ENCODE measurements at places on chromosomes 2 and 18. TPM values are rescaled to one million over a fixed set of nuclear protein-coding genes. Genes with fewer than 3 reads are reported as not detected.

TSPYL6 gene
- 0.44 TPM for total RNA-seq

TCF4 gene
- 441 TPM for total RNA-seq

MAPRE2 gene
- 71.9 TPM for total RNA-seq

EPB41L3 gene
- total RNA-seq: 103 TPM

MAB21L4 gene
- 0.77 TPM for total RNA-seq

MARCO gene
- 0.16 TPM for total RNA-seq

EDAR gene
- total RNA-seq: 0.66 TPM

NFE2L2 gene
- total RNA-seq: 92.3 TPM

PLB1 gene
- 4.1 TPM for total RNA-seq

EEF1B2 gene
- 166 TPM for total RNA-seq

CHST9 gene
- 3.8 TPM for total RNA-seq

KANSL1L gene
- total RNA-seq: 94.0 TPM

CD207 gene
- total RNA-seq: 5.3 TPM

SOWAHC gene
- total RNA-seq: 17.9 TPM

RBM43 gene
- total RNA-seq: 12.1 TPM

STPG4 gene
- not detected for total RNA-seq

MTIF2 gene
- 22.8 TPM for total RNA-seq

BOD1L2 gene
- total RNA-seq: not detected

GBX2 gene
- 0.49 TPM for total RNA-seq

IL1R1 gene
- total RNA-seq: 19.4 TPM

FAP gene
- total RNA-seq: 82.5 TPM

ITGA4 gene
- 27.0 TPM for total RNA-seq

IWS1 gene
- total RNA-seq: 47.4 TPM

SP140 gene
- total RNA-seq: 0.49 TPM

C2orf68 gene
- total RNA-seq: 27.0 TPM

C2orf81 gene
- 3.1 TPM for total RNA-seq

ITGB6 gene
- 12.7 TPM for total RNA-seq

PTPN4 gene
- total RNA-seq: 129 TPM

SULT1C2 gene
- total RNA-seq: 3.9 TPM

PASK gene
- 16.4 TPM for total RNA-seq

NPC1 gene
- 53.3 TPM for total RNA-seq

YES1 gene
- 118 TPM for total RNA-seq

EFEMP1 gene
- total RNA-seq: 228 TPM

CDCA7 gene
- total RNA-seq: 10.7 TPM

CRACDL gene
- 4.6 TPM for total RNA-seq

ACOXL gene
- total RNA-seq: 0.16 TPM

CRYGC gene
- 1,741 TPM for total RNA-seq

SS18 gene
- 160 TPM for total RNA-seq

ERBB4 gene
- total RNA-seq: 17.9 TPM

RESP18 gene
- not detected for total RNA-seq

Measured in camera-type eye (tissue), 1 donor.